ENCODE measurements at places on chromosomes 6 and 20. TPM values are rescaled to one million over a fixed set of nuclear protein-coding genes. Genes with fewer than 3 reads are reported as not detected.

DNA sequence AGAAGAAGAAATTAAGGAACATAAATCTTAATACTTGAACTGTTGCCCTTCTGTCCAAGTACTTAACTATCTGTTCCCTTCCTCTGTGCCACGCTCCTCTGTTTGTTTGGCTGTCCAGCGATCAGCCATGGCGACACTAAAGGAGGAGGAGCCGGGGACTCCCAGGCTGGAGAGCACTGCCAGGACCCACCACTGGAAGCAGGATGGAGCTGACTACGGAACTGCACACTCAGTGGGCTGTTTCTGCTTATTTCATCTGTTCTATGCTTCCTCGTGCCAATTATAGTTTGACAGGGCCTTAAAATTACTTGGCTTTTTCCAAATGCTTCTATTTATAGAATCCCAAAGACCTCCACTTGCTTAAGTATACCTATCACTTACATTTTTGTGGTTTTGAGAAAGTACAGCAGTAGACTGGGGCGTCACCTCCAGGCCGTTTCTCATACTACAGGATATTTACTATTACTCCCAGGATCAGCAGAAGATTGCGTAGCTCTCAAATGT, 17.1 kb downstream of the IRF4 start:
- DNase-seq: peak; percentile 74

DNA sequence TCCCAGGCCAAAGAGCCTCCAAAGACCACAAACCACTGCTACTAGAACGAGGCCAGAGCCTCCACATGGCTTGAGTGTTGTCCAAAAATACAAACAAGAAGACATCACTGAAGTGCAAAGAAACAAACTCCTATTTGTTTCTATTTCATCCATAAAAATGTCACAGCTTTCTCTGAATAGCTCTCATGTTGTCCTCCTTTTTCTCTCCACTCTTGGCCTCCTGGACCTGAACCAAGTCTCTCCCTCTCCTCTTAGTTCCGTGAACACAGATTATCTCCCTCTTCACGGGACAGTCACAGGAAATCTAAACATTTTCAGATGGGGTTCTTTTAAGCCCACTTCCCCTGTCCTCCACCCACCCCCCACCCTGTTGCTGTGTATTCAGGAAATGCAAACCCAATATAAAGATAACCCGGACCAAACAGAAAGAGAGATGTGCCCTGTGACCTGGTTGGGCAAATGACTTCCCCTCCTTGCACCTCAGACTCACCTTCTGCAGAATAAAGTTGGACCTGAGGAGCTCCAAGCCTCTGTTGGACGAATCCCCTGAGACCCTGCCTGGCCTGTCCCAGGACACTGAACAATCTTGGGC, 75.8 kb upstream of the MRPS10 start:
- DNase-seq: no peak

- DNase-seq: no peak
These were observed 77.9 kb downstream of the EPB41L2 start for GRCh38 chr6:130985115-130985514.

- no peak for DNase-seq
These were observed 8.7 kb upstream of the MYBL2 start for GRCh38 chr20:43658069-43658722.

DNA sequence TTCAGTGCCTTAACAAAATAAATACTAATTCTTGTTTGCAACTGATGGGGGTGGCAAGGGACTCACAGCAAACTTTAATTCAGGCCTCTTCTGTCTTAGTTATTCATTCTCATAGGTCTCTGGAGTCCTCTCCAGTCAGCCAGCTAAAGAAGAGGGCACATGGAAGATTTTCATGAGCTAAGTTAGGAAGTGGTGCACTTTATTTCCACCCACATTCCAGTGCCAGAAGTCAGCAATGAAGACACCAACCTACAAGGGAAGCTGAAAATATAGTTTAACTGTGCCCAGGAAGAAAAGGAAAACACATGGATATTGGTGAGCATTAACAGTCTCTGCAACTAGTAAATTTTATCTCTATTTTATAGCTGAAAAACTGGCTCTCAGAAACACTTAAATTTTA, 16.7 kb upstream of the IRAK1BP1 start:
- DNase-seq: no peak

NFYA gene
- total RNA-seq: 8.2 TPM

EPHA7 gene
- total RNA-seq: 8.8 TPM

TOMM6 gene
- total RNA-seq: 172 TPM

RIMS1 gene
- total RNA-seq: 0.55 TPM

HLA-DOB gene
- not detected for total RNA-seq

EDN3 gene
- not detected for total RNA-seq
